ENCODE measurements at places on chromosomes 13 and 19.

DNA sequence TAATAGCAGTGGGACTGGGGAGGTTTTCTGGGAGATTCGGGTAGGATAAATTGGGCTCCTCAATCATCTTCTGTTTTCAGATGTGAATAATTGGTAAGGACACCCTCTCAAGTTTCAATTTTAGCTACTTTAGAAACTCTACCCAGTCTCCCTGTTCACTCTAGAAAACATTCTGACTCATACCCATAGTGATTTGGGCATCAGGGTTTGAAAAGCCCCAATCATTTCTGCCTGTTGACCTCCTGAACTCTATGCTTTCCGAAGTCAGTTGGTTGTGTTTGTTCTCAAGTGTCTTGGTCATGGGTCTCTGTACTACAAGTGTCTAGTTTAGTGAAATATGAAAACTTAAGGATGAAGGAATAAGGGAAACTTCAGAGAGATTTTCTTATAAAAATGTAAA lies 911.3 kb upstream of the GPC6 start:
- DNase-seq, result no peak

DNA sequence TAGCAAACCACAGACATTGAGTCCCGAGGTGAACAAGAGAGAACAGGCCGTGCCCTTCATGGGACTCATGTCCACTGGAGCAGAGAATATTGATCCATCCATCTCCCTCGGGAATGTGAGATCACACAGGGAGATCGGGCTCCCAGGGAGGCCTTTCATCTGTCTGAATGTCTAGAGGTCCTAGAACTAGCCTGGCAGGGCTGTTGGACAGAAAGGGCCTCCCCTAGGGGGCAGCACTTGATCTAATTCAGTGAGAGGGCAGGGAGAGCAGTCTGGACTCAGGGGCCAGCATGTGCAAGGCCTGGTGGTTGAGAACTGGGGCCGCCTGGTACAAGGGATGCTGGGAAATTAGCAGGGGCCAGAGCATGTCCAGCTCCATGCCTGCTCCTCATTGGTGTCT lies 4.3 kb downstream of the RUVBL2 start:
- DNase-seq, result no peak

DNA sequence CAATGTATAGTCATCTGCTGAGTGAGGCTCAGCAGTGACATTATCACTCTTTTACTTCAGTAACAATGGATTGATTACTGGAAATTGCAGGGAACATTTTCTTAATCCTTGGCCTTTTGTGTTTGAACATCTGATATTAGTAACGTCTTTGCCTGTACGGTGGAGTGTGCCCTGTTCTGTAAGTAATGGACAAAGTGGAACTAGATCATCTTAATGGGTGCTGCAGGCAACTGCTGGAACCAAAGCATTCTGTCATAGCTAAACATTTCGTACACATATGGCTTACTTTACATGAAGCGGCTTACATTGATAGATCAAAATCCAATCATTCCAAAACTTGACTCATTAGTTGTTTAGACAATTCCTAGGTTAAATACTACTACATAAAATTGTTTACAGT lies 114.1 kb downstream of the MYO16 start:
- DNase-seq, result no peak

GRCh38 chr13:50344717-50345116 lies 329.5 kb downstream of the KCNRG start:
- DNase-seq, result no peak

DNA sequence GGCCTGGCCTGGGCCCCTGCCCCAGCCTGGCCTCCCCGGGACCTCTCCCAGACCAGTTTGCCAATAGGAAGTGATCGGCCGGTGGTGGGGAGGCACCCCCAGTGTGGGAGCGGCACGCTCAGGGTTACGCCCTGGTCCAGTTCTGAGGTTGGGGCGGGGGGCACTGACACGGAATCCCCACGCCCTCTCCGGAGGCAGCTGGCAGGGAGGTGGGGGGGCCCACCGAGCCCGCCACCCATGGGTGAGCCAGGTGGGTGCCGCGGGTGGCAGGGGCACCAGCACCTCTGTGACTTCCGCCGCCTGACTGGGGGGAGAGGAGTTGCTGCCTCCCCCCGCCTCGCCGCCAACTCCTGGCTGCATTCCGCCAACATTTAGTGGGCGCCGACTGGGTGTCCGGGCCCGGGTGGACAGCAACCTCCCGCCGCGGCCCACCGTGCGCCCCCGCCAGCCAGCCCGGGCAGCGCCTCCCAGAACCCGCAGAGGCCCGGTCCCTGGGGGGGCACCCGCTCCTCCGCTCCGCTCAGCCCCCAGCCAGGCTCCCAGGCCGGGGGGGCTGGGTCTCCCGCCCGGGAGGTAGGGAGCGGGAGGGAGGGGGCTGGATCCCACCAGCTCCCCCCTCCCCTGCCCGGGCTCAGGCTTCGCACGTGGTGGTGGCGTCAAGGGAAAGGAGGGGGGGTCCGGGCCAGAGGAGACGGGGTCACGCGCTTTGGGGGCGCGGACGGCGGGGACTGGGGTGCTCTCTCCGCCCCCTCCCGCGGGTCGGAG lies 2.0 kb downstream of the ZBTB7A start:
- peak; percentile 52 for DNase-seq

DNA sequence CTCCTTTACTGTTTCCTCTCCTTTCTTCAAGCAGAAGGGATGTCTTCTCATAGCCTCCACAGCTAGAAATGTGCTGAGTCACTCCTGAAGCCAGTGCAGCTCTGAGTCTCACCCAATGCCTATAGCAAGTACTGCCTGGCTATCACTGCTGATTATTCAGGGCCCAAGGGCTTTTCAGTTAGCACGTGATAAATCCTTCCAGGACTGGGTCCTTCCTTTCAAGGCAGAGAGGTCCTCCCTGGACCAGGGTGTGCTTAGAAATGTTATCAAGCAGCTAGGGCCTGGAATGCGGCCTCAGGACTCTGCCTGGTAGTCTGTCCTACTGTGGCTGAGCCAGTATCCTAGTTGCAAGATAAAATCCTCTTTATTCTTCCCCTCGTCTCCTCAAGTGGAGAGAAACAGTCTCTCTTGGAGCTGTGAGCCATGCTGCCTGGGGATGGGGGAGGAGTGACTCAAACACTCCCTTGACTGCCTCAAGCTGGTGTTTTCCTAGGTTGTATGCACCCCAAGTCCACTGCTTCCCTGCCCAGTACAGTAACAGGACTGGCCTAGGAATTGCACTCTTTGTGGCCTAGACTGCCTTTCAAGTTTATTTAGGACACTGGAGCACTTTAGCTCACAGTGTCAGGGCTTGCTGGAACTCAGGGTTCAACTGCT lies 198.7 kb upstream of the SERP2 start:
- no peak for DNase-seq

DNA sequence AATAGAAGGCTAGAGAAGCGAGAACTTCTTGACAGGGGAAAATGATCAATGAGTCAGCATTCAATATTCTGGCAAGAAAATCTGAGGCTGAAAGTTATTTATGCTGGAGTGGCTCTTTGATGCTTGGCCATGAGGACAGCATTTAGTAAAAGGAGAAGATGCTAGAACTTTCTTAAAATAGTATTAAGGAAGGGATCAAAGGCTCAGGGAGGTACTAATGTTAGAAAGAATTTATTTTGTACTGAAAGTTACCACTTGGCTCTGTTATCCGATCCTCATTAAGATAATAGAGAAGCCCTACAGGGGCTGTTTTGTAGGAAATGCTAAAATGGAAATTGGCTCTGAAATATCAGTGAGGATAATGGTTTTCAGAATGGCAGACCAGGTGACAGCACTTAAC lies 1774.6 kb upstream of the PCDH20 start:
- no peak for DNase-seq

DNA sequence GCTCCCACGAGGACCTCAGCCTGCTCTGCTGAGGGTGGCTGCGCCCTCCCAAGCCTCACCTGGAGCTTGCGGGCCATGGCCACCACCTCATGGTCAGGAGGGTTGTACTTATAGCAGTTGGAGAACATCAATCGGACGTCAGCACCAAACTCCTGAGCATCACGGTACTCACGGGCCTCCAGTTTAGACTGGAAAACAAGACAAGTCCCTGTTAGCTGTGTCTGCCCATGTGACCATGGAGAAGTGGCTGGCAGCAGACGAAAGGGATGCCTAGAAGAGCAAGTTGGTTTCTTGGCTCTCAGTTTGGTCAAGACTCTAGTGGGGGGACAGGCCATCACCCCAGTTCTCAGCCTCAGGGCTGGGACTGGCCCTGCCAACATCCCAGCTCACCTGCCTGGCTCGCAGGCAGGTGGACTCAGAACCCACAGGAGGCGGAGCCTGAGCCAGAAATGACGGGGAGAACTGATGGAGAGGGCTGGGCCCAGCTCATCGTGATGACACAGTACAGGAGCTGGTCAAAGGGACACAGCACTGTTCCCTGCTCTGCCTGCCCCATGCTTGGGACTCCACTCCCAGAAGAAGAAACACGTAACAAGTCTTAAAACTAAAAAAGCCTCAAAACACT lies 31.2 kb upstream of the EPHX3 start:
- DNase-seq, result no peak

DNA sequence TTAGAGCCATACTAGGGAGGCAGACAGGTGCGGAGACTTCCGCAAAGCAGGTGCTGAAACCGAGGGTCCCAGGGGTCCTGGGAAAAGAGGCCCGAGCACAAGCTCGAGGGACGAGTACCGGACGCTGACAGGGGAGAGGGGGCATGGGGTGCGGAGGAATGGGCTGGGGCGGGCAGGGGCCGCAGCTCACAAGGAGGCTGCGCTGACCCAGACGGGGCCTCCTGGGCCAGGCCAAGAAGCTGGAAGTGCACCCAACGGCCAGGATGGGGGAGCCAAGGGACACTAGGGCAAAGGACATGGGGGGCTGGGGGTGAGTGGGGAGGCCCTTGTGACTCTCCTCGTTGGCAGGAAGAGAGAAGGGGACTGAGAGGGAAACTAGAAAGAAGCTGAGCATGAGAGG lies 1.8 kb downstream of the POLR2E start:
- DNase-seq, result no peak

- DNase-seq, result no peak
These were observed 68.5 kb downstream of the STOML3 start for GRCh38 chr13:38922170-38922569.

GRCh38 chr13:35886332-35887114 lies 244.7 kb downstream of the DCLK1 start:
- DNase-seq, result no peak

GRCh38 chr19:3368441-3368795 lies 2.0 kb downstream of the NFIC start:
- DNase-seq, result no peak

Measured in posterior cingulate gyrus (tissue), 11 donors.